ENCODE measurements at places on chromosomes 6 and 20.

DNA sequence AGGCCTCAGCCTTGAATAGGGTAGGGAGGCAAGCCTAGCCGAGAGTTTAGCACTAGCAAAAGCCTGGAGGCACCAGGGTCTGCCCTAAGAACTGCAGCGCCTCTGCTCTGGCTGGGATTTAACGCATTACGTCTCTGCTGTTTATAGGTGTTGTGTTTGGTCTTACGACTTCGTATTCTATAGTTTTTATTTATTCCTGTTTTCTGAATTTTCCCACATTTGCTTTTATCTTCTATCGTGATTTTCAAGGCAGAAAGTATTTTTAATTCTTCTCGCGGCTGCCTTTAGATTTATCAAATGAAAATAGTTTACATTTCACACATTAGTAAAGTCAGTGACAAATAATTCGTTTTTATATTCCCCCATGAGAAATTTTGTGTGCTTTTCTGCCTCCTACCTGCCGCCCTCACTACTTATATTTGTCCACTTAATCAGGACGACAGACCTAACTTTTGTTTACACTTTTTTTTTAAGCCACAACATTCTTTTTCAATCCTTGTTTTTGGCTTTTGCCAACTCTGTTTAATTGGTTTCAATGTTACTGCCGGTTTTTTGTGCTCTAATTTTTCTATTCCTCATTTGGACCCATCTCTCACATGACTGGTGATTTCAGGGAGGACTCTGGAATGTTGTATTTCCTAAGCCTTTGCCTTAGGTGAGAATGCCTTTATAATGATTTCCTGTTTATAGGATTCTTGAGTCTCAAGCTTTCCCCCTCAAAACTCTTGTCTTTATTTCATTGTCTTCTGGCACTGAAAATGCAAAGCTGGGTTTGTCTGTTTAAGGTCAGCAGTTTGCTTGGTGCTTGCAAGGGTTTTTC is 1.3 kb upstream of the LZTS3 start:
- DNase-seq = no peak

GRCh38 chr6:78829407-78829806 is 37.9 kb upstream of the IRAK1BP1 start:
- no peak for DNase-seq

DNA sequence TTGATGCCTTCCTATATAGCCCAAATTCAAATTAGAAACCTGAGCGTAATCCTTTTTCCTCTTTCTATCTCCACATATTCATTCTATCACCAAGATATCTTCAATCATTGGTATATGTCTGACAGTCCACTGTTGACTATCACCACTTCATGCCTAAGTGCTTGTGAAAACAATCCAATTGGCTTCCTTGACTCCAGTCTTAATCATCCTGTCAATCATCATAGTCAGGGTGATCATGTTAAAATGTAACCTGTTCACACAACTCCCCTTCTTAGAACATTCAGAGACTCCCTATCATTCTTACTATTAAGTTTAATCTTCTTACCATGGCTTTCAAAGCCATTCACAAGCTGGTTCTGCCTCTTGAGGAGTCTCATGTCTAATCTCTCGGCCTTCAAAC is 616.7 kb downstream of the PHF3 start:
- no peak for DNase-seq

DNA sequence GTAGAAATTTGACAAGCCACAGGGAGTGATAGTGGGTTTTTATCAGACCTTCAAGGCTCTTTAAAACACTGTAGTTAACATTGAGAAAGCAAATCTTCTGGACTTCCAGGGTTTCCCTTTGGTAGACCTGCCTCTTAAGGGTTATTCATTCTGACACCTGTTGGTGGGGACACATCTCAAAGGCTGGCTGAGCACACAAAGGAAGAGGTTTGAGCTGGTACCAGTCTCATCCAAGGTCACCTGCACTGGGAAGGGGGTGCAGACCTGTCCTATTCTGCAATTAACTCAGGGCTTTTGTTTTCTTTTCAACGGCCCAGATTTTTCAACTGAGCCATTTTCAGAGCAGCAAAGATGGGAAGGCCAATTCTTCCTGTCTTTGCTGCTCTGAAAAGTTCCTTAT is 45.6 kb downstream of the EDN1 start:
- no peak for DNase-seq

DNA sequence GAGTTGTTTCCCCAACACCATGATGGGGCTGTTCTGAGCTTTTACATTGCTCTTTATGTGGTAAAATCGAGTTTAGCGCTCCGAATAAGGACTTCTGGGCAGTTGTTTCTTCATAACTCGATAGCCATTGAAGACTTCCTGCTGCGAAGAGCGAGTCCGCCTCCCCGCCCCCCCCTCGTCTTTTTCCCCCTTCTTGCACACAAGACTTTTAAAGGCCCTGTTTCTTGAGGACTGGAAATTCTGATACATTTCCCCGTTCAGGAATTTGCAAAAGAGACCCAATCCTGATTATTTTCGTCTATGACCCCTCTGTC is 1.5 kb upstream of the CITED2 start:
- DNase-seq = peak; percentile 49

- no peak for DNase-seq
Measured at GRCh38 chr20:24353135-24353690, 116.2 kb upstream of the SYNDIG1 start.

GRCh38 chr6:159249752-159250151 is 80.6 kb downstream of the FNDC1 start:
- DNase-seq = no peak

DNA sequence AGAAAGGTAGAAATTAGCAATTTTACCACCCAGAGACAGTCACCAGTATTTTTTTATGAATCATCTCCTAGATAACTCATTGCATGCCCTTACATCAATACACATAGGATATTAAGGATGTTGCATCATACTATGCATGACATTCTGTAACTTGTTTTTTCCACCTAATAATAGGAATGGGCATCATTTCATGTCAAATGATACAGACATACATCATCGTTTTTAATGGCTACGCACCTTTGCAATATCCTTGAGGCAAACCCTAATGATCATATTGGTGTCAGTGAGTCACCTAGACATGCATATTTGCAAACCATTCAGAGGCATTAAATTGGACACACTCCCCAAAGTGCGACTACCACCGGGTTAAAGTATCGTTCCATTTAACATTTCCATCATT is 309.7 kb upstream of the AGPAT4 start:
- DNase-seq = no peak

GRCh38 chr6:51019806-51020205 is 201.1 kb downstream of the TFAP2B start:
- no peak for DNase-seq

DNA sequence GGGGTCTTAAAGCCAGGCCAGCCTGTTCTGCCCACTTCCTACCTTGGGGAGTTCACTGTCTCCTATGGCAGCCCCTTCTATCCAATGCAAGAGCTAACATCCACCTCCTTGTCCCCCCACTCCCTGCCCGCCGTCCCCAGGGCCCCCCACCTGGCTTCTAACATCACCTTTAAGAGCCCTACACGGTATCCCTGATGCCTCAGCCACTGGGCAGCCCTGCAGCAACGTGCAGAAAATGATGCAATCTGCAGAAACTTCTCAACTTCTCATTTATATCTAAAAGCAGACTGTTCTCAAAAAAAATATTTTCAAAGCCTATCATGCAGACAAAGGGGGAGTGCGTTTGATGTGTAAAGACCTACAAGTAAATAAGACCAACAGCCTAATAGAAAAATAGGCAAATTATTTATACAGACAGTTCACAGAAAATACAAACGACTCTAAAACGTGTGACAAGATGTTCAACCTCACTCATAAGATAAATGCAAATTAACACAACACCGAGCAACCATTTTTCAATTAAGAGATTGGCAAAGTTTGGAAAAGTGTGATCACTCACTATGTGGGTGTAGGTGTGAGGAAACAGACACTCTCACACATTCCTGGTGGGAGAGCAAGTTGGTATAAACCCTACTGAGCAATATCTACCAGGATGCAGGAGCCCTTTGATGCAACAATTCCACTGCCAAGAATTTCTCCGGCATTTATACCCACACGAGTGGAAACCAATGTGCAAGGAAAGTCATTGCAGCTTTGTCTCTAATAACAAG is 15.1 kb upstream of the HCK start:
- DNase-seq = peak; percentile 69

- peak; percentile 91 for DNase-seq
Measured at GRCh38 chr20:40497899-40498691, 190.9 kb downstream of the MAFB start.

DNA sequence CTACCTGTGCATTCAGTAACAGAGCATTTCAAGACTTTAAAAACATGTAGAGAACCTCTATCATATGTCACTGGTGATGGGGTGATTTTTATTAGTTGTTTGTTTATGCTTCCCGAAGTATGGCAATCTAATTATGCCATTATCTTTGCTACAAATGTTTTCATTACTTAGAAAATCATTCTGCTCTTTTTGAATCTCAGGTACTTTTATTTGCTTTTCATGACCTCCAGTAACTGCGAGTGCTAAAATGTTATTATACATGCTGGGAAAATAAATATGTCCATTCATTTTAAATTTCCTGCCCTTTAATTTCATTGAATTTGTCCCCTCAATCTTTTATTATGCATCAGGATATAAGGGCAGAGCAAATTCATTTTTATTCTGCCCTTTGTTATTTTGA is 515.7 kb downstream of the NKAIN2 start:
- DNase-seq = no peak

GRCh38 chr6:166417285-166417691 is 34.5 kb upstream of the MPC1 start:
- no peak for DNase-seq

GRCh38 chr20:49392745-49393144 is 89.7 kb downstream of the KCNB1 start:
- DNase-seq = no peak

DNA sequence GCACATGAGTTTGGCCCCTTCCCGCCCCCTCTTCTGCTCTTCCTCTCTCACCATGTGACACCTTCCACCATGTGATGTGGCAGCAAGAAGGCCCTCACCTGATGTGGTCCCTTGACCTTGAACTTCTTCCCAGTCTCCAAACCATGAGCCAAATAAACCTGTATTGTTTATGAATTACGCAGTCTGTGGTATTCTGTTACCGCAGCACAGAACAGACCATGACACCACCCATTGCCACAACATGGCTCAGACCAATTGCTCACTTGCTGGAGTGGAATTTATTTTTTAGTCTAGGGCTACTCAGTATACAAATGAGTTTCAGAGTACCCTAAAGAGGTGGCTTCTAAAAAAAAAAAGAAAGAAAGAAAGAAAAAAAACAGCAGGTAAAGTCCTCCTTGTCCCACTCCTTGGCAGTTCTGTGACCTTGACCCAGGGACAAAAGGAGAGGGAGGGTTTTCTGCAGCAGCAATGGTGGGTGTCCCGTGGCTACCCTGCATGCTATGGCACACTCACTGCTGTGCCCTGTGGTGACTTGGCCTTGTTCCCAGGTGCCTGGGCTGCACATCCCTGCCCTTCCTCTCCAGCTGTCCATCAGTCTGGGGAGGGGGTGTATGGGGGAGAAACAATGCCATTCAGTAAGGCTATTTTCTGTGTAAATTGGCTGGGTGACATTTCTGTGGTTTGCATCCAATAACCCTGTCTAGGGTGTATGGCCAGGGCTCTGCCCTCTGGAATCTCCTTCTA is 5.4 kb upstream of the VSX1 start:
- DNase-seq = no peak

- no peak for DNase-seq
Measured at GRCh38 chr20:38997622-38998021, 35.5 kb downstream of the DHX35 start.

GRCh38 chr6:32666420-32667300 is at the start of gene HLA-DQB1:
Gene HLA-DQB1, minus strand, starts transcription at chr6:32666657. Its CDS starts 50 bp downstream, at chr6:32666607.
- DNase-seq = peak; percentile 86

- peak; percentile 43 for DNase-seq
Measured at GRCh38 chr20:8389381-8390036, 257.4 kb downstream of the PLCB1 start.

- DNase-seq = no peak
Measured at GRCh38 chr6:13988049-13988738, 63.4 kb downstream of the RNF182 start.

DNA sequence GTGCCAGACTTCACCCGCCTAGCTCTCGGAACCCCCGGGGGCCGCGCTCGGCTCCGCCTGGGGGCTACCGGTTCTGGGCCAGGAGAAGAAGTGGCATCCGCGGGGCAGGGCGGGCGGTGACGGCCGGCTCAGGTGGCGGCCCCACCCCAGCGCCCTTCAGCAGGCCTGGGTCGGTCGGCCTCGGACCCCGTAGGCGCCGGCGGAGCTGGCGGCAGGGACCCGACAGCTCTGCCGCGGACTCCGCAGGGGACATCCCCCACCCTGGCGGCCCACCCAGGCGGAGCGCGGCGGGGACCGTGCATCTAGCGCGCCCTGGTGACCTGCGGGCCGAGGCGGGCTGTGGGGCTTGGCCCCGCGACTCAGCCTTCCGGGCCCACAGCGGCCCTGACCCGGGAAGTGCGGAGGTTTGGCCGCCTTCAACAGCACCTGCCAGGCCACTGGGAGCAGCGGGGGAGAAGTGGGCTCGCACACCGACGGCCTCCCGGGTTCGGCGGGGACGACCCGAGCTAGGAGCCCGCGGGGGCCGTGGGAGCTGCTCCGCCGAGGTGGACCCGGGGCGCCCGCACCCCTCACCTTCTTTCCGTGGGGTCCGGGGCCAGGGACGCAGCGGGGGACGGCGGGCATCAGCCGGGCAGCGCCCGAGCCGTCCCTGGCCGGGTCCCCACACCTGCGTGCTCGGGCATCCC is 87.1 kb downstream of the TMEM242 start:
- DNase-seq = no peak

- no peak for DNase-seq
Measured at GRCh38 chr6:163971841-163972838, 557.6 kb downstream of the QKI start.

- peak; percentile 57 for DNase-seq
Measured at GRCh38 chr6:70709826-70710225, 42.1 kb downstream of the SMAP1 start.

- DNase-seq = peak; percentile 55
Measured at GRCh38 chr20:49446808-49447207, 35.7 kb downstream of the KCNB1 start.

GRCh38 chr6:79718509-79719247 is 87.5 kb downstream of the SH3BGRL2 start:
- DNase-seq = no peak

DNA sequence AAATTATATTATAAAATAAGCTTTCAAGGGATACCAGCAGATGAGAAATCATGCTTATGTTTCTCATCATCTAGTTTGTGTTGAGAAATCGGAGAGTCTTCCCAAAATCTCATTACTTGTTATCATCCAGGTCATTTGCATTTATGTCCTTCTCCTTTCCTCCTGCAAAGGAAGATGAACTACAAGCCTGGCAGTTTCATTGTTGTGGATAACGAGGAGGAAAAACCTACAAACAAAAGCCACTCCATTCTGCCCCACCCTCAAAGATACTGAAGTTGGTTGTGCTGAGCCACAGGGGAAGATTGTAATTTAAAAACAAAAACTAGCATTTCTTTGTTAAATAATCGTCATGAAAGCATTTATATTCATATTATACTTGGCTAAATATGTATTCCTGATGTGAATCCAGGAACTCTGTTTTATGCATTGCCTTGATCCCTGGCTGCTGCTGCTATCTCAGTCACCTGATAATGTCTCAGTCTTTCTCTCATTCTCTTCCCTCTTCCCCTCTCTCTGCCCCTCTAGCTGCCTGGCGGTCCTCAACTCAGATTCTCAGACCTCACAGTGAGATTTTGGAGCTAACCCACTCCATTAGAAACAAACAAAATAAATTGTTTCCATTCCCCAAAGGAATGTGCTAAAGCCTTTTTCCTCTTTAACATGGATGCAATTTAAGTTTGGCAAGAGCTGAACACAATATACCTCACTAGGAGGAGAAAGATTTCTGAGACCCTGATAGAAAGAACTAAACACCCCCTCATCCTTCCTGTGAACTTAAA is 185.3 kb downstream of the ADAT2 start:
- no peak for DNase-seq

All from inflammatory macrophage treated with lipopolysaccharide for 1 hour (primary cell).